Right forelimb (tissue), 1 donor: ENCODE measurements at places on chromosomes 7 and 10.

DNA sequence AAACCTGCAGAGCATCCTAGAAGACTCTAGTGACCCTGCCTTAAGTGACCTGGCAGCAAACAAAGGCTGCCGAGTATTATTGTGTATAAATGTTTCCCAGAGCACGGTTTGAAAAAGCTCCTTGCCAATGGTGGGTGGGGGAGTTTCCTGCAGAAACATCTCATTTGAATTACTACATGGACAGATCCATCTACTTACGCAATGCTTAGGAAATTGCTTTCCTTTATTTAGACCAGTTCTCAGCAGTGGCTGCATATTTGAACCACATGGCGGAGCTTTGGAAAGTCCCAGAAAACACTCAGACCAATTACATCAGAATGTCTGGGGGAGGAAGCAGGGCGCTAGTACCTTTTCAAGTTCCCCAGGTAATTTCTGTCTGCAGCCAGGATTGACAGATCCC lies 560.9 kb downstream of the SDK1 start:
- peak; percentile 62 for DNase-seq

GRCh38 chr10:44979281-44980191 lies 927 bp upstream of the DEPP1 start:
- DNase-seq, result no peak

DNA sequence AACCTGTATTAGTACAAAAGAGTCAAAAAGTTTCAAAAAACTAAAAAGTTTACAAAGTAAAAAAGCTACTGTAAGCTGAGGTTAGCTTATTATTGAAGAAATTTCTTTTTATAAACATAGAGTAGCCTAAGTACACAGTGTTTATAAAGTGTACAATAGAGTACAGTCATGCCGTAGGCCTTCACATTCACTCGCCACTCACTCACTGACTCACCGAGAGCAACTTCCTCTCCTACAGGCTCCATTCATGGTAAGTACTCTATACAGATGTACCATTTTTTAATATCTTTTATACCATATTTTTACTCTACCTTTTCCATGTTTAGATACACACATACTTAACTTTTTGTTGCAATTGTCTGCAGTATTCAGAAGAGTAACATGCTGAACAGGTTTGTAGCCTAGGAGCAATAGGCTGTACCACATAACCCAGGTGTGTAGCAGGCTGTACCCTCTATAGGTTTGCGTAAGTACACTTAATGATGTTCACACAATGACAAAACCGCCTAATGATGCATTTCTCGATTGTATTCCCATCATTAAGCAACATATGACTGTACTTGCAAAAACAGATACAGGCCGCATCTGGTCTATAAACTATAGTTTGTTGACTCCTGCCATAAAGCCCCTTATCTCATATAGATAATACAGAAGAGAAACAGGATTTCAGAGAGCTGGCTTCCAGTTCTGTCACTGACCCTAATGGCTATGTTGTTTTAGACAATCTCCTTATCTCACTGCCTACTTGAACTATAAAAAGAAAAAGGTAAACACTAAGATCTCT lies 438.8 kb downstream of the HTR7 start:
- no peak for DNase-seq

GRCh38 chr10:114389426-114389825 lies 14.9 kb downstream of the AFAP1L2 start:
- no peak for DNase-seq

DNA sequence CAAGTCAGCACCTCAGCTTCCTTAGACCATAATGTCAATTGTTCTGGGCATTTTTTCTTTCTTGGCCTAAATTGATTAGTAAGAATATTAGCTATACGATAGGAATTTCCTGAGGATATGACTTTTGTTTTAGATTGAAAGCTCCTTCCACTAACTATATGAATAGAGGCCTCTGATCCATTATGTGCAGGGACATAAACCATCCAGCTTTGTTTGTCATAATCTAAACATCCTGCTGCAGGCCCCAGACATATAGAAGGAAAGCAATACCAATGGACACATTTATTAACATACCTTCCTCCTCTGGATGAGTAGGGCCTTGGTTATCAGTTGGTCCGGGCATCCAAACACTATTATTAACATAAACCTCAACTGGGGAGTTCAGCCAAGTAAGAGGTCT lies 4.3 kb upstream of the GIMAP4 start:
- DNase-seq, result no peak

DNA sequence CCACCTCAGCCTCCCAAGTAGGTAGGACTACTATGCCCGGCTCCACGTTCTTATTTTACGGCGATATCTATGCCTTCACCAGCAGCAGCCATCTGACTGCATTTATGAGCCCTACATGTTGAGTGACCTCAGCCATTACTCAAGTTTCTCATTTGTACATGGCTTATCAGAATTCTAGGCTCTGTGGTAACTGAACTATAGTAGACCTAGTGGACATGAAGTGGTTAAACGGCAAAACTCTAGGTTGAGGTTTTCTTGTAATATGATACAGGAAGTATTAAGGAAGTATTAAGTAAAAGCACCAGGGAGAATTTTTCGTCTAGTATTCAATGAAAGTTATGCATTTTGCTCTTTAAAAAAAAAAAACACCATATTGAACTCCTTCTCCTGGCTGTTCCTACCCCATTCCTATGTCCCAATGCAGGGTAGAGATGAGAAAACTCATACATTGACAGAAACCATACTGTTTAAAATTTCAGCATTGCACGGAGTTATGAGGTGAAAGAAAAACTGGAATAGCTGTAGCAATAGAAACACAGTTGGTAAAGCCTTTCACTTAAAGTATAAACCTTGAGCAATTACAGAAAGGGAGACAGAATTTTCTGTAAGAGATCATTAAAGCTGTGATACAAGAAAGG lies 39.8 kb upstream of the EPC1 start:
- no peak for DNase-seq

- no peak for DNase-seq
Observed at GRCh38 chr10:34576797-34577196, 238.3 kb downstream of the PARD3 start.
